ENCODE measurements at places on chromosomes 2 and 18.
A peak's percentile ranks its signal among the peaks of the same experiment; 100 is the strongest.

DNA sequence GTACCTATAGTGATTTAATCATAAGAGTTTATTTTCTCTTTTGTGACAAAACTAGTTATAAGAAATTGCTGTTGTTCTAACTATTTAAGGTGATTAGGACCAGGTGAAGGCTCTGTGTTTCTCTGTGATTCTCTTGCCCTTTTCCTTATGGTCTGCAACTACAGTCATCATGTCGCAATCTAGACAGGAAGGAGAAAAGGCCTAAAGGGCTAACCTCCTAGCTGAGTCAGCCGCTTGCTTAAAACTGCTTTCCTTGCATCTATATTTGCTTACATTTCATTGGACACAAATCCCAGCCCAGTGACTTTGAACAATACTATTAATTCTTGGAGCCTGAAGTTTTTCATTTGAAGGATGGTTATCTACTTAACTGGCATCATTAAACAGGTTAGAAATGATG, 93.1 kb downstream of the PIK3C3 start:
- DNase-seq, result peak; percentile 58

DNA sequence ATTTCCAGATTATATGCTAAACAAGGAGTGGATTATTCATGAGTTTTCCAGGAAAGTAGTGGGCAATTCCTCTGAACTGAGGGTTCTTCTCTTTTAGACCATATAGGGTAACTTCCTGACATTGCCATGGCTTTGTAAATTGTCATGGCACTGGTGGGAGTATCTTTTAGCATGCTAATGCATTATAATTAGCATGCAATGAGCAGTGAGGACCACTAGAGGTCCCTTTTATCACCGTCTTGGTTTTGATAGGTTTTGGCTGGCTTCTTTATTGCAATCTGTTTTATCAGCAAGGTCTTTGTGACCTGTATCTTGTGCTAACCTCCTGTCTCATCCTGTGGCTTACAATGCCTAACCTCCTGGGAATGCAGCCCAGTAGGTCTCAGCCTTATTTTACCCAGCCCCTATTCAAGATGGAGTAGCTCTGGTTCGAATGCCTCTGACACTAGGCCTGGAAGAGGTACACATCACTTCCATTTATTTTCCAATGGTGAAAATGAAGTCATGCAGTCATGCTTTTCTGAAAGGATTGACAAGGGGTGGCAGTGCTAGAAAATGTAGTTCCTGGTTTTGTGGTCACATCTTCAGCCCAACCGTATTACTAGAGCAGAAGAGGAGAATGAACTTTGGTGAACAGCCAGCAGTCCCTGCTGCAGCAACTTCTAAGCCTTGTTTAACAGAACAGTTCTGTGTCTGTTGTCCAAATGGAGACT, 26.6 kb upstream of the ITGA4 start:
- DNase-seq, result no peak

GRCh38 chr2:147250652-147251356, 594.0 kb upstream of the ACVR2A start:
- no peak for DNase-seq

GRCh38 chr2:207434899-207435465, 94.8 kb upstream of the CREB1 start:
- DNase-seq, result no peak

DNA sequence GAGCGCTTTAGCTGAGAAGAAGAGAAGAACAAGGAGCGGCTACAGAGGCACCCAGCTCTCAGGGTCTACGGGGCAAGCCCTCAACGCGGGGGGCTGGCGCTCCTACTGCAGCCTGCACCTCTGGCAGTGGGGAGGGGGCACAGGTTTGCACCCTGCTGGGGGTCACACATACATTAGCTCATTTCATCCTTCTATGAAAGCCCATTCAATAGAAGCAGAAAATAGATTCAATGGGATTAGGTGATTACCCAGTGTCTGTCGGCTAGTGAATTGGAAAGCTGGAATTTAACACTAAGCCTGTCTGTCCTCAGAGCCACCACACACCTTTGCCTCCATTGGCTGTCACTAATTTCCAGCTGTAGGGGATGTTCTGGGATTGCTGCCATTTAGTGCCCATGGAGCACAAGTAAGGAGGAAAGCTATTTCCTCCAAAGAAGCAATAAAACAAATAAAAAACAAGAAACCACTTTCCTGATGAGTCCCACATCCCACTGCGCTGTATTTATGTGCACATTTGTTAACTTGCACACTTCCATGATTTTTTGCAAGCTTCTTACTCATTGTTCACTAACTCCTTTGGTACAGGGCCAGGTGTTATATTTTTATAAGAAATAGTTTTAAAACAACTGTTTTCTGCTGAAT, 319.6 kb upstream of the REV1 start:
- DNase-seq, result no peak

GRCh38 chr2:84435345-84436025, 23.6 kb downstream of the SUCLG1 start:
- no peak for DNase-seq

DNA sequence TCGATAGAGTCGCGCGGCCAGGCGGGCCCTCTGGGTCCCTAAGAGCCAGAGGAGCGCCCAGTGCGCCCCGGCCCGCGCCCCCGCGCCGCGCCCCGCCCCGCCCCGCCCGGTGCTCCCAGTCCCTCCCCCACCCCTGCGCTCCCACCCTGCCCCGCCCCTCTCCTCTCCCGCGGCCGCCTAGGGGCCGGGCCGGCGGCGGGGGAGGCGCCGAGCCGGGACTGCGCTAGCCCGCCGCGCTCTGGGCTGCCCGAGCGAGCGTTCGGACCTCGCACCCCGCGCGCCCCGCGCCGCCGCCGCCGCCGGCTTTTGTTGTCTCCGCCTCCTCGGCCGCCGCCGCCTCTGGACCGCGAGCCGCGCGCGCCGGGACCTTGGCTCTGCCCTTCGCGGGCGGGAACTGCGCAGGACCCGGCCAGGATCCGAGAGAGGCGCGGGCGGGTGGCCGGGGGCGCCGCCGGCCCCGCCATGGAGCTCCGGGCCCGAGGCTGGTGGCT, at the start of gene GPC1:
TSS of gene GPC1 (plus strand) at position 207 of the 491 bp plus-strand sequence. CDS start at position 463, 256 bp downstream.
- peak; percentile 61 for DNase-seq

DNA sequence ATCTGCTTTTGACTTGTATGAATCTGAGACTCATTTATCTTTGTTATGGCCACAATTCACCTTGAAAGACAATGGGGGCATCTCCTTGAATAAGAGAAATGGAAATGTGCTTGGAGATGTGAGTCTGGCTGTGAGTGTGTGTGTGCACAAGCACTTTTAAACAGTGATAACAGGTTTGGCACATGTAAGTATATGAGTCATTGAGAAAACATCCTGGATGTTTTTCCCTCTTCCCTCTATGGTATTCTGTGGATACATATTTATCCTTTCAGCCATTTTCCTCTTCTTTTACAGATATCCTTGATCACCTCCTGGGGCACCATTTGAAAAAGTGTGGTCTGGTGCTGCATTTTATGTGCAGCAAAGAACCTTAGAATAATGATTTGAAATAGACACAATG, 317.3 kb upstream of the THUMPD2 start:
- no peak for DNase-seq

DNA sequence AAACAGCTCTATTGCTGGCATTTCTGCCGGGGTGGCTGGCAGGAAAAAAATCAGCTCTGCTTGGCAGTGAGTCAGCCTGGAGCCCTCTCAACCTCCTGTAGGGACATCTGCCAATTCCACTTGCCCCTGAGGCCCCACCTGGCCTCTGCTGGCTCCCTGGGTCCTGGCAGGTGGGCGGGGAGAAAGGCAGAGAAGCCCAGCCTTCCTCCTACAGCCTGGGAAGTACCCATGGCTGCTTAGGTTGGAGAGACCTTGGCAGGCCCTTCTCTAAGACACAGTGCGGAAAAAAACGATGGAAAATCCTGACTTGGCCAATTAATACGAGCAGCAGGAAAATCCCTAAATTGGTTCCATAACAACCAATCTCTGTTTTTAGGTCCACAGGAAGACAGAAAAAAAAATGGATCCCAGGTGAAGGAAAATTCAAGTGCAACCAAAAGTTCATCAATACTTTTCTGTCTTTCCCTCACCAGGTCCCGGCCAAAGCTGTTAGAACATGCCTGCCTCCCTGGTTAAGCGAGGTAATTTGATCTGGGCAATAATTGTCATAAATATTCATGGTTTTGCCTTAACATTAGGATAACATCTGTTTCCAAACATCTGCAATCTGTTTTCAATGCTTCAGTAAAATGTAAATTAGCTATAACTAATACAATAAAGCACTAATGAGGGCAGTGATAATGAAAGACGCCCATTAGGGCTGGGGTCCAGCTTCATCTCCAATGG, 245.9 kb downstream of the TFCP2L1 start:
- no peak for DNase-seq

GRCh38 chr18:11035376-11035775, 114.0 kb downstream of the PIEZO2 start:
- no peak for DNase-seq

- no peak for DNase-seq
Measured at GRCh38 chr2:6423157-6423556, 442.6 kb downstream of the CMPK2 start.

GRCh38 chr2:168137510-168138180, 109.8 kb downstream of the STK39 start:
- no peak for DNase-seq

GRCh38 chr2:176202491-176202890, 14.0 kb downstream of the HOXD1 start:
- DNase-seq, result no peak

GRCh38 chr2:104873689-104874054, 19.8 kb downstream of the POU3F3 start:
- no peak for DNase-seq

DNA sequence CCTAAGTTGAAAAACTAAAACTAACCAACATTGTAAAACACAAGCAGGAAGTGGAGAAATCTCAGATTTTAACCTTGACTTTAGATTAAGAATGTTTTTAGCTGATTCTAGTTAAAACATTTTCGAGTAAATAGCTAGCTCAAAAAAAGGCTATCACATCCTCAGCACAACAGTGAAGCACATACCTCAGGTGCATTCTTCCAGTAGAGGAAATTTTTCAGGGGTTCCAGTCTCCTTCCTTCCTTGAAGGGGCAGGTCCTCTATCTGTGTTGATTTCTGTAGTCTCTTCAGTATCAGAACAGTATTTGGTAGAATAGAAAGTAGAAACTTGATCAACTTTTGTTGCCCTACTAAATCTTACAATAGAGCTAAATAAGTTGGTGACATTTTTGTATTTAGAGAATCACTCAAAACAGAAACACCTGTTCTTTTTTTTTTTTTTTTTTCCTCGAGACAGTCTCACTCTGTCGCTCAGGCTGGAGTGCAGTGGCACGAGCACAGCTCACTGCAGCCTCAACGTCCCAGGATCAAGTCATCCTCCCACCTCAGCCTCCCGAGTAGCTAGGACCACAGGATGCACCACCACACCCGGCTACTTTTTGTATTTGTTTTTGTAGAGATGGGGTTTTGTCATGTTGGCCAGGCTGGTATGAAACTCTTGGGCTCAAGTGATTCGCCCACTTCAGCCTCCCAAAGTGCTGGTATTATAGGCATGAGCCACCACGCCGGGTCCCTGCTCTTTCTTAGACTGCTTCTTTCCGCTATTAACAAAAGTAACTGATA, 6.9 kb upstream of the GPR155 start:
- DNase-seq, result no peak

GRCh38 chr2:232492963-232493700, 5.5 kb upstream of the ECEL1 start:
- DNase-seq, result no peak

DNA sequence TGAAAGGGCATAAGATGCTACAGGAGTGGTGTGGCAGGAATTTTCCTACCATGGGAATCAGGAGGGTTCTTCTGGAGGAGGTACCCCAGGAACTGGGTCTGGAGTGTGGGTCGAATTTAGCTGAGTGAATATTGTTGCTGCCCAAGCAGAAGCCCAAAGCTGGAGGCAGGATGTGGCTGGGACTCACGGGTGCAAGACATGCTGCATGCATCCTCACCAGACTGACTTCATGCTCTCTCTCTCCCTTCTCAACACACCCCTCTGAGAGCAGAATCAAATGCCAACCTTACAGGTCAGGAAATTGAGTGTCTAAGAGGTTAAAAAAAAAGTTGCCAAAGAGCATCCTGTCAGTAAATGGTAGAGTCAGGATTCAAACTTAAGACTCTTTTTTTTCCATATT, 78.8 kb upstream of the TTC39C start:
- DNase-seq, result no peak

DNA sequence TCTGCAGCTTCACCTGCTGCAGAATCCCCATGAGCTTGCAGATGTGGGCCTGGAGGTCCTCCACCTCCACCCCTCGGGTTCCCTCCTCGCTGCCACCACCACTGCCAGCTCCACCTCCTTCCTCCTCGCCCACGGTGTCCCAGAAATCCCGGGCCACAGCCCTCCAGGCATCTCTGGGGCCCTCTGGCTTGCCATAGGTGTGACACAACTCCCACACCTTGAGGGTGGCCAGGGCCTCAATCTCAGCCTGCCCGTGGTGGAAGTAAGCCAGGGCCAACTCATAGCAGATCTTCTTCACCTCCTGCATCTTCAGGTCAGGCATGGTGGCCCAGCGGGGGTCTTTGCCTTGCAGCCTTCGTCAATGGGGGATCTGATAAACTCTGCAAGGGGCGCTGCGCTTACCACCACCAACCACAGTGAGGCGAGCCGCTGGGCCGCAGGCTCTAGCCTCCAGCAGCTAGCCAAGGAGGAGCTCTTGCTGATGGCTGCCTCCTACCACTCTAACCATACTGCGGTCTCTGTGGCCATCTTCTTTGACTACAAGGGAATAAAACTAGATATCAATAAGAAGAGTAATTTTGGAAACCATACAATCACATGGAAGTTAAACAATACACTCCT, 36.1 kb upstream of the ANKRD62 start:
- no peak for DNase-seq

GRCh38 chr2:3122525-3122924, 255.1 kb downstream of the EIPR1 start:
- no peak for DNase-seq

- no peak for DNase-seq
Measured at GRCh38 chr2:54279385-54279784, 23.4 kb upstream of the TSPYL6 start.

GRCh38 chr2:173087214-173087581, 11.6 kb downstream of the MAP3K20 start:
- DNase-seq, result no peak

GRCh38 chr18:13302457-13303225, 84.1 kb downstream of the LDLRAD4 start:
- no peak for DNase-seq

- no peak for DNase-seq
Measured at GRCh38 chr18:66990909-66991308, 387.0 kb upstream of the CDH19 start.

GRCh38 chr2:223786236-223786635, 51.1 kb downstream of the AP1S3 start:
- DNase-seq, result no peak

GRCh38 chr18:73766910-73767515, 380.6 kb downstream of the FBXO15 start:
- no peak for DNase-seq

- DNase-seq, result no peak
Measured at GRCh38 chr2:10847008-10847407, 34.4 kb upstream of the PDIA6 start.

GRCh38 chr2:219177552-219178376, at the start of gene RETREG2:
Gene RETREG2 (plus strand): TSS chr2:219178275. CDS start chr2:219178353, 78 bp downstream.
- peak; percentile 84 for DNase-seq

DNA sequence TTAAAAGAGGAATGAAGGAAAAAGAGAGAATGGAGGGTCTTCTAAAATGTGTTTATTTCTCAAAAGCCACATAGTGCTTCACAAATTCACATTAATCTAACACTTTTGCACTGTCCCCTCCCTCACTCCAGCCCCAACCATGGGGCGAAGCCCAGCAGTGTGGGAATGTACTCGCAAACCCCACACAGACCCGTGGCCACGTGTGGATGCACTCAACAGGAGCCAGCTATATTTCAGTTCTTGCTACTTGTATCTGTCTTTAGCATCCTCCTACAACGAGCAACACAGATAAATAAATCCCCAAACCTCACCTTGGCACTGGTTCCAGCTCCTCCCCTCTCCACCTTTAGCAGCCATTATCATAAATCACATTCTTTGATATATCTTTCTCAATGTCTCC, 91.9 kb upstream of the TMEM200C start:
- DNase-seq, result no peak

Measured in AG09319 (cell line).